ENCODE measurements at places on chromosomes 3 and 15.

GRCh38 chr15:60656481-60656880 lies 177.5 kb upstream of the ICE2 start:
- DNase-seq = no peak

DNA sequence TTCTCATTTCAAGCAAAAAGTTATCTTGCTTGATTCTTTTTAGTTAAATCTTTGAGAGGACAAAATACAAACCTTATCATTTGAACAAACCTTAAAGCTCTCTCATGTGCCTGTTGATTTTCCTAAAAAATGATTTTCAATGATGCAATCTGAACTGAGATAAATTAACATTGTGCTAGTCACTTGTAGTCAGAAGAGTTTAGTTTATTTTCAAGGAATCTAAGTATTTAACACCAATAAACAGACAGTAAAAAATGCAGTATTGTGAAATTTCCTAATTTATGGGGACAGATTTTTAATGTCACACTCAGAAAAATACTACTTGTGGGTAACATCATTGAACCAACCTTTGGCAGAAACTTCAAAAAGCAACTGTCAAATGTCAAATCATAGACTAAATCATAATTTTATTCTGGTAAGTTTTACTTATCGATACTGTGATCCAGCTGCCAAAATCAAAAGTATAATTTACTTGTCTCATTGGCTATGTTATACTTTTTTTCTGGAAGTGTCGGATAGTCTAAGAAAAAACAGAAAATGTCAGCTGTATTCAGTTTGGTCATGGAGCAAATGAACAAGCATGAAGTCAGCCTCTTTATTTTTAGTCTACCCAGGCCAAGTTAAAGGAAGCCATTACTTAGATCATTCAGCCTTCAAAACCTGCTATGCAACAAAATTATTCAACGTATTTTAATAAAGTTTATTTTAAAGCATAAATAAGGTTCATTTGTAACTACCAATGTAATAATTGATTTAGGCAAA lies 52.4 kb upstream of the FNDC3B start:
- no peak for DNase-seq

GRCh38 chr3:148681080-148681479 lies 16.6 kb upstream of the AGTR1 start:
- DNase-seq = no peak

GRCh38 chr3:30658328-30659052 lies 52.1 kb downstream of the TGFBR2 start:
- no peak for DNase-seq

DNA sequence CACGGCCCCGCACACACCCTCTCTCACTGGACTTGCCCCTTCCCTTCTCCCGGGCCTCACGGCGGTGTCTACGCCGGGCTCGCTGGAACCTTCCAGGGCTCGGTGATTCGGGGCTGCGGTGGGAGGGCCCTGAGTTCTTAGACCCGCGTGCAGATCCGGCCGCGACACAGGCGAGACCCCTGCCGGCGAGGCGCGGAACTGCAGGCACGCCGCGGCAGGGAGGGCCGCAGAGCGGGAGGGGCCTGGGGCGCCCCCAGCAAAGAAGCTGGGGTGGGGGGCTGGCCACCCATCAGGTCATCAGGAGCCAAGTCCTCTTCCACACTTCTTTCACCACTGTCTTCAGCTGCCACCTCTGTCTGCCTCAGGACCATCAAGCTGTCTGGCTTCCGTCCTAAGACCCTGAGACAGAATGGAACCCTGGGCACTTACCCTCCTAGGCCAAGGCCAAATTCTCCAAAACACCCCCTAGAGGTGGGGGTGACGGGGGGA lies 164.5 kb downstream of the XXYLT1 start:
- DNase-seq = no peak

DNA sequence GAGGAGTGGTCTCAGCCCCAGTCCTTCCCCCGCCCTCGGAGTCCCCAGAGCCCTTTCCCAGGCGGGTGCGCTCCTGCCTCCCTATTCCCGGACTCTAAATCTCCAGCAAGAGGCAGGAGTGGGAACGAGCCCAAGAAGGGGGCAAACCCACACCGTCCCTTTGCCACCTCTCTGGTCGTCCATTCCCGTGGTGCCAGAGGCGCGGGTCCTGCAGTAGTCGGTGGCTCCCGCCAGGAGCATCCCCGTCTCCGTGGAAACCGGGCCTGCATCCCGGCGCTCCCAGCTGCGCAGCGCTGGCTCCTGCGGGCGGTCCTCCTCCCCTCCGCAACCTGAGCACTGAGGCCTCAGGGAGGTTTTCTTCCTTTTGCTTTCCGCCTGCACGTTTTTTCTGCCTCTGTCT lies 44.8 kb downstream of the LHFPL4 start:
- no peak for DNase-seq

- DNase-seq = no peak
Measured at GRCh38 chr15:88385078-88385700, 82.0 kb downstream of the MRPL46 start.

DNA sequence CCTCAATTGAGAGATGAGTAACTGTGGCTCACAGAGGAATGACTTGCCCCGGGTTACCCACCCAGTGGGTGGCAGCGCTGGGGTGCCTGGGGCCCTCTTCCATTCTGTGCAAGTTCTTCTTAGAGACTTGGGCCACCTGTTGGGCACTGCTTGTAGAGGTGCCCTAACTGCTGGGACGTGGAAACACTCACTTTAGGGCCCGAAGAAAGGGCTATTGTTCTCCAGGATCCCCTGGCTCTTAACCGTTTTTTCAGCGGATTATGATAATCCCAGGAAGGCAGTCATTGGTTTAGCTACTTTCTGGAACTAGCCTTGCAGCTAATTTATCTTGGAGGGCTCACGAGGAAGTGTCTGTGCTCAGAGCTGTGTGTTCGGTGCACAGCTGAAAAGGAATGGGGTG lies 66.0 kb upstream of the GCNT3 start:
- no peak for DNase-seq

DNA sequence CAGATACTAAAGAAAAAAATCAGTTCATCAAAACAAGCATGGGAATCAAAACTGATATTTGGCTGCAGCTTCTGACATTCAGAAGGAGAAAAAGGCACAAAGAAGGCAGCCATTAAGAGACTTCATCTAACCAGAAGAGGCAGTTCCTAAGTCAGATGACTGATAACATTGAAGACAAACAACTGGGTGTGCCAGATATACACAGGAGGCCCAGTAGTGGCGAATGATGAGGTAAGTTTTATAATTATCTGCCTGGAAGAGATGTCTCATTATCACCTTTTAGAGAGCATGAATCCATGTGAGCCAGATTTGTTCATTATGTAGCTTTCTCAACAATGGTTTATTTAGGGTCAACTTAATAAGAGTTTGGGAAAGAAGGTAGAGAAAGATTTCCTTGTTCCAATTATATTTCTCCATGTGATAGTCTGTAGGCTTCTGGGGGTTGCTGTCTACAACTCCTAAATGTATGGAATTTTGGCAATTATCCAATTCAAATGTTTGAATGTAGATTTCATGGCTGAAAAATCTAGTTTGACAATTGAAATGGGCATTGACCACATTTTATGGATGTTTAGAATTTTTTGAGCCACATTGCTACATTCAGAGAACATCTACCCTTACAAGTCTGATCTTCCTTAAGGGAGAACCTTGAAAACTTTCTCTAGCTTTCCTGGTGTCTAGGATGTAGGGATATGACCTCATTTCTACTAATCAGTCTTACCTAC lies 50.4 kb upstream of the RASGRF1 start:
- DNase-seq = no peak

DNA sequence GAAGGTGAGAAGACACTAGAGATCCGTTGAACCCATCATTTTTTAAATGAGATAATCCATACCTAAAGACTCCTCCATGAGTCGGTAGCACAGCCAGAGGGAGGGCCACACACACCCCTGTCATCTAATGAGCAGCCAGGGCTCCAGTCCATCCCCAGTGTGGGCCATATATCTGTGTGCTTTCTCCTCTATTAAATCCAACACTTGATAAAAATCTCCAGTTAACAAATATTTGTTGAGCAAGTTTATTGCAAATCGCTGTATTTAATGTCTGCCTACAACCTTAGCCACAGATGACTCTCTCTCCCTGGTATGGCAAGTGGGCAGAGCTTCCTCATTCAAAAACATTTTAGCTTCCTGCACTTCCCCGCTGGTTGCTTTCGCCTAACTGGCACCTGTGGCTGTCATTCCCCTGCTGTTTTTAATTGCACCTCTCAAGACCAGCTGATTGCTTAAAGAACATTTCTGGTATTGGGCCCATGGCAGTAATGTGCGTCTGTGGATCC lies 82.8 kb downstream of the SMAD3 start:
- DNase-seq = no peak

GRCh38 chr3:138849222-138849940 lies 14.7 kb upstream of the PIK3CB start:
- no peak for DNase-seq

GRCh38 chr3:190173426-190173825 lies 52.7 kb upstream of the P3H2 start:
- DNase-seq = no peak
